ENCODE measurements at places on chromosomes 12 and 14.

DNA sequence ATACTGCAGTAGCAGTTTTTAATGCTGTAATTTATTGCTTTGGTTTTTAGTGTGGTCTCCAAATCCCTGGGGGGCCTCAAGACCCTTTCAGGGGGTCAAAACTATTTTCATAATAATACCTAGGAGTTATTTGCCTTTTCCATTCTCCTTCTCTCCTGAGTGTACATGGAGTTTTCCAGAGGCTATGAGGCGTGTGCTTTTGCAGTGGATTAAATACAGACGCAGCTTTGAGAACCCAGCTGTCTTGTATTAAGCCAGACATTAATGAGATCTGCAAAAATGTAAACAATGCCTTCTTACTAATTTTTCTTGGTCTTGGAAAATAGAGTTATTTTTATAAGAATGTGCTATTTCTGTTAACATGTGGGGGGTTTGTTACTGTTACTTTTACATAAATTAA lies 68.6 kb downstream of the SLC25A47 start:
- DNase-seq = no peak
- no peaks in the 10 kb centered on the region for H3K36me3 ChIP-seq
- no peaks in the 10 kb centered on the region for H3K27me3 ChIP-seq
- H3K4me1 ChIP-seq = no peaks in the 10 kb centered on the region
- no peak overlapping the region for H3K4me3 ChIP-seq
- no peak overlapping the region for H3K27ac ChIP-seq

DNA sequence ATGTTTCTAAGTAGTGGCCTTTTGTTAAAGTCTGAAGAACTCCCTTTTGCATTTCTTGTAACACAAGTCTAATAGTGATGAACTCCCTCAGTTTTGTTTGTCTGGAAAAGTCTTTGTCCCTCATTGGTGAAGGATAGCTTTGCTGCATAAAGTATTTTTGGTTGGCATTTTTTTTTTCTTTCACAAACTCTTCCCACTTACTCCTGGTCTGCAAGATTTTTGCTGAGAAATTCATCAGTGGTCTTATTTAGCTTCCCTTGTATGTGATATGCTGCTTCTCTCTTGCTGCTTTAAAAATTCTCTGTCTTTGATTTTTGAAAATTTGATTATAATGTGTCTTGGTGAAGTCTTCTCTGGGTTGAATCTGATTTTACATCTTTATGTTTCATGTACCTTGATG lies 22.7 kb downstream of the TRMT5 start:
- H3K4me3 ChIP-seq = no peak overlapping the region
- no peak overlapping the region for H3K27ac ChIP-seq
- no peaks in the 10 kb centered on the region for H3K27me3 ChIP-seq
- H3K36me3 ChIP-seq = no peaks in the 10 kb centered on the region
- DNase-seq = no peak

- no peaks in the 10 kb centered on the region for H3K4me1 ChIP-seq
- DNase-seq = no peak
- no peak overlapping the region for H3K4me3 ChIP-seq
- no peaks in the 10 kb centered on the region for H3K36me3 ChIP-seq
Measured at GRCh38 chr12:107379852-107380567, 286.7 kb upstream of the CRY1 start.

DNA sequence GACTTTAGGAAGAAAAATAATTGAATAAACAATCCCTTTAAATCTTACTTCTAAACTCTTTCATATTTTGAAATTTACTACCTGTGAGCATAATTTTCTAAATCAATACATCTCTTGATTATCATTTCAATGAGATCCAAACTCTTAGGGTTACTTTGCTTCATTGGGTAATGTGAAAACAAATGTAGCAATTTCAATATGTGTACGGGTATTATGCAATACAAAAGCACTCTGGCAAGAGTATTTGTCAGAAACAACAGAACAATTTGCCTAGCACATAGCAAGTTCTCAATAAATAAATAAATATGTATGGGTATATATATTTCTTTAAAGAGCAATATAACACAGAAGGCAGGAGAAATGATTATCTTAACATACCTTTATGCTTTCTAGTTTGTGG lies 77.1 kb downstream of the PLEKHG7 start:
- no peak overlapping the region for H3K27ac ChIP-seq
- H3K4me3 ChIP-seq = no peak overlapping the region
- H3K4me1 ChIP-seq = no peaks in the 10 kb centered on the region

DNA sequence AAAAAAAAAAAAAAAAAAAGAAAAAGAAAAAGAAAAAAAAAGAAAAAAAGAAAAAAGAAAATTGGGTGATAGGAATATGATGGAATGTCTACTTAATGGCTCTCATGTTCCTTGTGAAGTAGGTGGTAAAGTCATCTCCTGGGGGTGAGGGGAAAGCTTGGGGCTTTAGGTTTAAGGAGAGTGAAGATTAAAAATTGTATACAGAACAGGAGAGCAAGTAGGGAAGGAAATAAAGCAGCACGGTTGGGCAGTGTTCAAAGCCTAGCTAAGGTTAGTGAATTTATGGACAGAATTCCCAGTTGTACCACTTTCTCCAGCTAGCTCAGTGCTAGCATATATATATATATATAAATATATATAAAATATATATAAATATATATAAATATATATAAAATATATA lies 40.0 kb upstream of the SLC2A13 start:
- no peaks in the 10 kb centered on the region for H3K27me3 ChIP-seq
- no peaks in the 10 kb centered on the region for H3K36me3 ChIP-seq
- H3K4me3 ChIP-seq = no peak overlapping the region

GRCh38 chr12:65886996-65887395 lies 62.7 kb downstream of the HMGA2 start:
- no peak overlapping the region for H3K4me3 ChIP-seq
- no peaks in the 10 kb centered on the region for H3K27me3 ChIP-seq
- H3K36me3 ChIP-seq = no peaks in the 10 kb centered on the region
- peaks cover 22% of the 10 kb centered on the region for H3K4me1 ChIP-seq
- no peak overlapping the region for H3K27ac ChIP-seq
- no peak for DNase-seq
